ENCODE measurements at places on chromosomes 7 and 10.

GRCh38 chr7:13032576-13032975, 345.1 kb downstream of the ARL4A start:
- DNase-seq, result no peak

DNA sequence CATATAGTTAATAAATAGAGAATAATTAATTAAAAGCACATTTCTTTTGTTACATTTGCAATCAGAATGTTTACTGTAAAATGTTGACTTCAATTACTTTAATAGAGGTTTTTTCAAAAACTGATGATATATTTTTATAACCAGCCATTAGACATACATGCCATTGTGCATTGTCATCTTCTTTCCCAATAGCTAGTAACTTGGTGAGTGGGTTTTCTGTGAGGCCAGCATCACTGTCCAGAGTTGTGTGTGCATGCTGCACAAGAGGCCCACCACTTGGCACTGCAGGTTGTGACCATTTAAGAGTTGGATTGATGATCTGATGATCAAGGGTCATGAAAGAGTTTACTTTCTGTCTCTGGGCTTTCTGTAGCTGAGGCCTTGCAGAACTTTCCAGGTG, 46.5 kb downstream of the TFEC start:
- no peak for DNase-seq

DNA sequence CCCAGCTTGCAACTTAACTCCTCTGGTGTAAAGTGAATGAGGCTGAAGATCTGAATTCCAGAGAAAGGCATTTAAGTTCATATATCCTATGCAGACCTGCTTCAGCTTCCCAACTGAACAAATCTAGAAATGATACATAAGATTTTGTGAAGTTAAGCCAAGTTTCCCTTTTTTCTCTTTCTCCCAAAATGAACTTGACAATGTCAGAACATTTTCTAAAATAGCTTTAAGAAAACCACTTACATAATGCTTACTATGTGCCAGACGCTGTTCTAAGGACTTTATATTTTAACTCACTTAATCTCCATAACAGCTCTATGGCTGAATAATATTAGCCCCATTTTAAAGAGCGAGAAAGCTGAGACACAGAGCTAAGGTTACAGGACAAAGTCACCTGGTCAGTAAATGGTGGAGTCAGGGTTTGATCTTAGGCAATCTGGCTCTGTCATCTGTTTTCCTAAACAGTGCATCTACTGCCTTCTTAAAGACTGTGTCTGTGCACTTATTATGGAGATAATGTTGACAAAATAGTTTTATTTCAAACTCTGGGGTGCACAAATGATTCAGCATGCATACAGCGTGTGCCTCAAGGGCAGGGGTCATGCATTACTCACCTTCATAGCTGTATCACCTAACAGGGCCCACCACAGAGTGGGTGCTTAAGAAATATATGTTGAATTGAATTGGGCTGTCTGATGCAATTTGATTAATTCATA, 66.8 kb downstream of the RHOBTB1 start:
- no peak for DNase-seq

DNA sequence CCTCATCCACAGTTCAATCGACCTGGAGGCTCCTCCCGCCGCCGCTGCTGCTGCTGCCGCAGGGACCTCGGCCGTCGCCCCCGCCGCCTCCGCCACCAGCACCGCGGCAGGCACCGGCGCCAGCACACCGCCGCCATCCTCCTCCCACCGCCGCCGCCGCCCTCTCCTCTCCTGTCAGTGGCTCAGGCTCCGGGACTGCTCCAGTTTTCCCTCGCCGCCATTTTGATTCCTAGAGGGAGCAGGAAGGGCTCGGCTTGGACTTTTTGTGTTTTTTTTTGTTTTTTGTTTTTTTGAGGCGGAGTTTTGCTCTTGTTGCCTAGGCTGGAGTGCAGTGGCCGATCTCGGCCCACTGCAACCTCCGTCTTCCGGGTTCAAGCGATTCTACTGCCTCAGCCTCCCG, 3.0 kb upstream of the MCM10 start:
- peak; percentile 80 for DNase-seq

- peak; percentile 63 for DNase-seq
Measured at GRCh38 chr7:117873310-117874190, at the start of gene CTTNBP2. CTTNBP2 (minus strand) TSS chr7:117873441; CDS start chr7:117873415, 26 bp downstream.

GRCh38 chr7:143360788-143361551, 1.5 kb downstream of the FAM131B start:
- DNase-seq, result no peak

- no peak for DNase-seq
Measured at GRCh38 chr7:143406002-143406357, 2.7 kb downstream of the EPHA1 start.

DNA sequence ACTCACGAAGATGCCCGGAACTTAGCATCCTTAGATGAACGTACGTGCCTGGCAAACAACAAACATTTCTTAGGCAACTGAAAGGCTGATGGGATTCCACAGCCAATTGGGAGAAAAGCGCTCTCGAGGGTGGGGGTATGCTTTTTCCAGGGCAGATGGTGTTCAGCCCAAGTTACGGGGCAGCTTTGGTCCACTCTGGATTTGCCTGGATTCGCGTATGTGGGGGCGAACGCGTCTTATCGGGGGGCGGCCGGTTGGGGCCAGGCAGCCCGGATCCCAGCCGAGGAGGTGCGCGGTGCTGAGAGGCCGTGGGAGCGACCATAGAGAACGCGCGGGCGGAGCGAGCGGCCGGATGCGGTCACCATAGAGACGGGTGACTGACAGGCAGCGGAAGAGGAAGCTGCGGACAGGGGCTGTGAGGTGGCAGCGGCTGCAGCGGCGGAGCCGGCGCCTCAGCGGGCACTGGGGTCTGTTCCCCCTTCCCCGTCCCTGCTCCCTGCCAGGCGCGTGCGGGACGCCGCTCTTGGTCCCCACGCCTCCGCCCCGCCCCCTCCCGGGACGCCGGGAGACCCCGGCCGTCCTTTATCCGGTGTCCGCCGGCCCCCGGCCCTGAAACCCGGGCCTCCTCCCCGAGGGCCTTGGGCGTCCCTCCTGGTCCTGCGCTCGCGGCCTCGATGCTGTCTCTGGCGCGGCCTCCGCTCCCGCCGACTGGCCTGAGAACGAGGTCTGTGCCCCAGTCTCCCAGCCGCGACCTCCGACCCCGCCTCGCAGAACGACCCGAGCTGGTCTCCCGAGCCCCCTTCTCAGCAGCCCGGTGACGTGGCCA, at the start of gene CHPF2:
TSS of gene CHPF2 (plus strand) at position 393 of the 826 bp plus-strand sequence. CDS start 1,529 bp downstream, outside the sequence.
- peak; percentile 94 for DNase-seq

GRCh38 chr7:92848851-92849250, 12.5 kb upstream of the CDK6 start:
- DNase-seq, result no peak

- DNase-seq, result no peak
Measured at GRCh38 chr10:79090134-79090803, 21.5 kb downstream of the ZMIZ1 start.

DNA sequence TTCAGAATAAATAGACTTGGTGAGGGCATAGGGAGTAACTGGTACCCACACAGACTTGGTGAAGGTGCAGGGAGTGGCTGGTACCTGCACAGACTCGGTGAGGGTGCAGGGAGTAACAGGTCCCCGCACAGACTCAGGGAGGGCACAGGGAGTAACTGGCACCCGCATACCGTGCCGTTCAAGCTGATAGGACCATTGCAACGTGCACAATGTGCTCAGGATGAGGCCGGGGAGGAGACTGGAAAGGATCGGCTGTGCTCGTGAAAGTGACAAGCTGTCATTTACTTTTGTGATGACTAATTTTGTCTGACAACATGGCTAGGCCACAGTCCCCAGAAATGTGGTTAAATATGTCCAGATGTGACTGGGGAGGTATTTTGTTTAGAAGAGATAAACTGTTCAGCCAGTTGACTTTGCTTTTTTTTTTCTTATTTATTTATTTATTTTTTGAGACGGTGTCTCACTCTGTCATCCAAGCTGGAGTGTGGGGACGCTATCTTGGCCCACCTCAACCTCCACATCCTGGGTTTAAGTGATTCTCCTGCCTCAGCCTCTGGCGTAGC, 76.2 kb upstream of the NMT2 start:
- DNase-seq, result no peak

- DNase-seq, result no peak
Measured at GRCh38 chr7:129523924-129524323, 21.6 kb downstream of the SMKR1 start.

GRCh38 chr7:33485747-33486493, 356.6 kb downstream of the BBS9 start:
- DNase-seq, result no peak

GRCh38 chr7:32239764-32240163, 169.6 kb upstream of the PDE1C start:
- DNase-seq, result no peak

- DNase-seq, result no peak
Measured at GRCh38 chr10:95178266-95178665, 15.8 kb upstream of the ACSM6 start.

DNA sequence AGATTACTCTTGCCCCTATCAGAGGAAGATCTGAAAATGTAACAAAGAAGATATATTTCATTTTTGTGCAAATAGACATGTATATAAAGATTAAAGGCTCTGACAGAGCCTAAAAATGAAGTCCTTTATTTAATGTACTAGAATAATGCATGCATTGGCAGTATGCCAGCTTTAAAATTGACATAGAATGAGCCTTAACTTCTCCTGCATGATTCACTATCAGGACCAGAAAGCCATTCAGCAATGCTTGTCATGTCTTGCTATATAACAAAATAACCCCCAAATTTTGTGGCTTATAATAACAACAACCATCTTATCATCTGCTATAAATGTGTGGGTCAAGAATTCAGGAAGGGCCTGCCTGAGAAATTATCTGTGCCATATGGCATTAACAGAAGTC, 411.9 kb downstream of the GRM8 start:
- no peak for DNase-seq

GRCh38 chr10:46536171-46536570, 20.3 kb downstream of the GPRIN2 start:
- no peak for DNase-seq
